CD4-positive, alpha-beta T cell treated with Interleukin-1 beta for 1 hour (primary cell): ENCODE measurements at places on chromosomes 5 and 9.

DNA sequence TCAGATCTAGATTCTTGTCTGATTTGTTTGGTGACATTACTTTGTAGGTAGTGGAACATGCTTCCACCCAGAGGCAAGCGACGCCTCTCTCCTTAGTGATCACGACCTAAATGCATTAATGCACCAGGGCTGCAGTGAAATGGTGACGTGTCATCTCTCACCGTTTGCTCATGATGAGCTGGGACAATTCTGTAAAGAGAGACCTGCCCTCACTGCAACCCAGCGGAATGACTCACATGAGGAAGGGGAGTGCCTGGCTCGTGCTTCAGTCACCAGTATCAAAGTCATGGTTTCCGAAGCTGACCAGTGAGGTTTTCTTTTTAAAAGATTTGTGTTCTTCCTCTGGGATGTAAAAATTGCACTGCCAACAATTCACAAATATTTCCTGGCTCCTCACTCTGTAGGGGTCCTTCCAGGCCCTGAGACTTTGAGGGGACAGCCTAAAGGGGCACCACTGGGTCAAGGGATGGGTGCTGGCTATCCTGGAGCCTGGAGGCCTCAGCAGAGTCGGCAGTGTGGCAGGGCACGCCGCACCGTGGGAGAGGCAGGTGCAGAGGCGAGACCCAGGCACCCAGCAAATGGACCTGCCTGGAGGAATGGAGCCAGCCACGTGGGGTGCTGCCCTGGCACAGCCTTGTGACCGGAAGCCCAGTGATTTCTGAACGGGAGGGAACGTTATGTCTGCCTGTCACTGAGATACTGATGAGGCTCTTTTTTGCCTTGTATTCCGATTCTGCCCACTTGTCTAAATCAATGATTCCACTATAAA is 17.3 kb downstream of the QSOX2 start:
- no peak for DNase-seq

DNA sequence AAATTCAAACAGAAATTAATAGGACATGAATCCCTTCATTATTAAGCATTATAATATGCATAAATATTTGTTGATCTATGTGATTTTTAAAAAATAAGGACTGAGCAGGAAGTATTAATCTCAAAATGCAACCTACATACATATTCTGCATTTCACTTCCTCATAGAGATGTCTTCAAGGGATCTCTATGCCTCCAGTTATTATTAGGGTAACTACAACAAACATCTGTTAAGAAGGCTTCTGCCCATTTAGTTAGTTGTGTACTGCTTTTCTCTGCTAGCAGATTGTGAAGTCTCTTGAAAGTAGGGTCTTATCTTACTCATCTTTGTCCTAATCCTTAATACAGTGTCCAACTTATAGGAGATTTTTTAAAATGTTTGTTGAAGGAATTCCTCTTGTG is 414.1 kb downstream of the ACTL7B start:
- no peak for DNase-seq

- peak; percentile 42 for DNase-seq
These were observed 75.2 kb upstream of the SMARCA2 start for GRCh38 chr9:1939926-1940368.

- no peak for DNase-seq
These were observed 189.5 kb downstream of the TMEM38B start for GRCh38 chr9:105883847-105884246.

GRCh38 chr5:95281226-95281625 is 3.7 kb downstream of the MCTP1 start:
- no peak for DNase-seq
